ENCODE measurements at places on chromosomes 12 and 14.

GRCh38 chr12:115207216-115207915 lies 523.4 kb upstream of the TBX3 start:
- no peak for DNase-seq

- DNase-seq, result no peak
Measured at GRCh38 chr14:99267837-99268781, 3.9 kb downstream of the BCL11B start.

GRCh38 chr12:93430280-93430679 lies 11.5 kb downstream of the UBE2N start:
- no peak for DNase-seq

DNA sequence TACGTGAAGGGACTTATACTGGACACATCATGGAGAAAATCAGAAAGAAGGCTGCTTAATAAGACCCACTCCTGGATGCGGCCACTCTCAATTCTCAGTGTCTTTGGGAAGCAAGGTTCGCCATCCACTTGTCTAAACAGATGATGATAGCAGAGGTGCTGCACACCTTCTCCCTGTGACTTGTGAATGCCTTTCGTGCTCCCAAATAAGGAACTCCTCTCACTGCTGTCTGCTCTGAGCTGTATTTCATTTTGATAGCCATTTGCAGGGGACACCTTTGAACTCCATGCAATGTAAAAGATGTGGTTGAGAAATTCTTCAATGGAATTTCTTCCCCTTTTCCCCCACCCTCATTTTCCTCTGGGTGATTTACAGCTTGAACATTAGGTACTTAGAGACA lies 11.6 kb downstream of the RMST start:
- DNase-seq, result no peak

DNA sequence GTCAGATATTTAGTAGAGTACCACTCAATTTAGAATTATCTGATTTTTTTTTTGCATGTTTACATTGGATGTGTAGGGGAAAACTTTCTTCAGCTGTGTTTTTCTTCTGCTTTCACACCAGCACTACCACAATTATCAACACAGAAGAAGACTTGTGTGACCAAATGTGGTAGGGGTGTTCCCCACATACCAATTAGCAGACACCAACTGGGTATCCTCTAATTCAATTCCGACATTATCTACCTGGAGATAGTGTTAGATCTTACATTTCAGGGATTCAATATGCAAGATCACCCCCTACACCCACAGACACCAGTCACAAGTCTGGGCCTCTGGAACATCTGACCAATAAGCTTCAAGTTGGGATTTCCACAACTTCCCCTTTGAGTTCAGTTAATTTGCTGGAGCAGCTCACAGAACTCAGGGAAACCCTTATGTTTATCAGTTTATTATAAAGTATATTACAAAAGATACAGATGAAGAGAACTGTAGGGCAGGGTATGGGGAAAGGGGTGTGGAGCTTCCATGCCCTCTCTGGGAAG lies 4.1 kb upstream of the KLRG1 start:
- DNase-seq, result no peak

- DNase-seq, result no peak
Measured at GRCh38 chr12:46585854-46586621, 213.5 kb upstream of the SLC38A2 start.

GRCh38 chr12:54257332-54257731 lies 22.6 kb downstream of the CBX5 start:
- DNase-seq, result no peak

DNA sequence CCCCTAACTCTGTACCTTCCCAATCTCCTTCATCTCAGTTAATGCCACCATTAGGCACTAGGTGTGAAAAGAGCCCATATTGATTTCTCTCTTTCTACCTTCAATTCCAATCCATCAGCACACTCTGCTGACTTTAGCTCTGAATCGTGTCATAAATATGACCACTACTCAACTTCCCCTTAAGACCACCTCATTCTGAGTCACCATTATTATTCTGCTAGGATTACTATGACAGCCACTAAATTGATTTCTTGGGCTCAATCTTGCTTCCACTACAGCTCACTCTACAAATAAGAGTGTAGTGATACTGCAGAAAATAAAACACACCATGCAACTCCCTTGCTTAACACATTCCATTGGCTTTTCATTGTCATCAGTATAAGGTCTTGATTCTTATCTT lies 1449.0 kb upstream of the FLRT2 start:
- DNase-seq, result no peak

GRCh38 chr12:115885040-115885690 lies 392.3 kb downstream of the MED13L start:
- DNase-seq, result no peak

DNA sequence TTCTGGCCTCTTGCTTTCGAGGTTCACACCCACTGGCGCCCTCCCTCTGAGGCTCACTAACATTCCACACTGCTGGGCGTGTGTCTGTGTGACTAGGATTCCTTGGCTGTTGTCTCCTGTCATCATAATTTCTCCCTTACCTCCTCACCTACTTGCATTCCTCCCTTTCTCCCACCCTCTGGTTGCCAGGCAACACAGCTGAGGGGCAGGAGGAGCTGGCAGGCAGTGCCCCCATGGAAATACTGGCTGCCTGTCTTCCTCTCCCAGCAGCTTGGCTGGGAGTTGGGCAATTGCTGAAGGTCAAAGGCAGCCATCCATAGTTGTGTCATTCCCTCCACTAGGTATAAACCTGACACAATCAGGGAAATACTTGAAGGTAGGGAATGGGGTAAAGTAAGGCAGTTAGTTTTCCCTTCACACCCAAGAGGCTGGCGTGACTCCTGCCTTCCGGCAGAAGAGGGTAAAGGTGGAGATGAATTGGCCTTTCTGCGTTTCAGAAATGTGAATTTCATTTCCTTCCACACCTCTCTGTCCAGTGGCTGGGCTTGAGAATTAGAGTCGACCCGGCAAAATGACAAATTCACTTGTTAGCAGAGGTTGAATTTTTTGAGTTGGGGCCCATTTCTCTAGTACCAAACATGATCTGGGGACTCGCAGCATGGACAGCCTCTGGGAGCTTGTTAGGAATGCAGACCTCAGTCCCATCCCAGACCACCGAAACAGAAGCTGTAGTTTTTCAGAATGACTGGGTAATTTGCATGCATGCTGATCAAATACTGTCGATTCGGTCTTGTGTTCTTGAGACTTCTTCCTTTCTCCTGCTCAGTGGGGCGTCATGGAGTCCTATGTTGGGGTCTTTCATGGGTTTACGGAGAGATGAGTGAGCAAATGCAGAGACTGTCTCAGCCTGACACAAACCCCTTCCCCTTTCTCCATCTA lies 24.3 kb upstream of the EMP1 start:
- peak; percentile 19 for DNase-seq

- DNase-seq, result no peak
Measured at GRCh38 chr12:24230061-24230701, 280.7 kb upstream of the SOX5 start.

DNA sequence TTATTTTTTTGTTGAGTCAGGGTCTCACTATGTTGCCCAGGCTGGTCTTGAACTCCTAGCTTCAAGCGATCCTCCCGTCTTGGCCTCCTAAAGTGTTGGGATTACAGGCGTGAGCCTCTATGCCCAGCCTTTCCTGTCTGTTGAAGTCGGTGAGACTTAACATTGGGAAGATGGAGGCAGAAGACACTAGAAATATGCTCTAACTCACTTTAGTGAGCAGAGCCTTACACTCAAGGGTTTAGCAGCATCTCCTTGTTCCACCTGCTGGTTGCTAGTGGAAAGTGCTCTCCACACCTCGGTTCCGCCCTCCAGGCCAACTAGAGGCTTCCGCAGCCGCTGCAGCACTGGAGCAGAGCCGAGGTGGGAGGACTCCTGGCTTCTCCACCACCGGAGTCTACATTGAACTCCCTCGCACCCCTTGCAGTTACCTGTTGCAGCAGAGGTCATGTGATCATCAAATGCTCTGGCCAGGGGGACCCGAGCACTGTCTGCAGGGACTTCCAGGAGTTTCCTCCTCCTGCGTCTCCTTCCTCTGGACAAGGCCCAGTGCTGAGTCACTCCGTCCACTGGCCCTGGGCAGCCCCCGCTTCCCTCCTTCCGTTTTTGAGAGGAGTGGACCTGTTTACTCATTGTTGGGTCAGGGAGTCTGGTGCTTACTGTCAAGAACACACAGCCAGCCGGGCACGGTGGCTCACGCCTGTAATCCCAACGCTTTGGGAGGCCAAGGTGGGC lies 9.4 kb upstream of the HVCN1 start:
- DNase-seq, result peak; percentile 77

- no peak for DNase-seq
Measured at GRCh38 chr12:106282457-106283097, 20.0 kb upstream of the TCP11L2 start.

GRCh38 chr14:58832095-58832521 lies 194.3 kb downstream of the DACT1 start:
- DNase-seq, result no peak

DNA sequence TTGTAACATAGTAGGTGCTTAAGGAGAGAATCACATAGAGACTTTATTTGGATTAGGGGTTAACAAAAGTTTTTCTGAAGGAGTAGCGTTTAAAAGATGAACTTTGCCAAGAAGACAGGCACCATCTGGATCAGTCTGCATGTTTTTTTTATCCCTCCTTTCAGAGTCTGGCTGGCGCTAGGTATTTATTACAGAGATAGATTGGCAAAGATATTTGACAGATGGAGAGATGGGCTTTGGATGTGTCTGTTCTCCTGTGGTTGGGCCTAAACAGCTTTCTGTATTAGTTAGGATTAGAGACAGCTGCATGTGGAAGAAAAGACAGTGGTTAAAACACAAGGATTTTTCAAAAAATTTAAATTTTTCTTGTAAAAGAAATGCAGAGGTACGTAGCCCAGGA lies 133.9 kb downstream of the C12orf75 start:
- DNase-seq, result no peak

GRCh38 chr12:47553266-47553665 lies 152.6 kb downstream of the RPAP3 start:
- DNase-seq, result no peak

DNA sequence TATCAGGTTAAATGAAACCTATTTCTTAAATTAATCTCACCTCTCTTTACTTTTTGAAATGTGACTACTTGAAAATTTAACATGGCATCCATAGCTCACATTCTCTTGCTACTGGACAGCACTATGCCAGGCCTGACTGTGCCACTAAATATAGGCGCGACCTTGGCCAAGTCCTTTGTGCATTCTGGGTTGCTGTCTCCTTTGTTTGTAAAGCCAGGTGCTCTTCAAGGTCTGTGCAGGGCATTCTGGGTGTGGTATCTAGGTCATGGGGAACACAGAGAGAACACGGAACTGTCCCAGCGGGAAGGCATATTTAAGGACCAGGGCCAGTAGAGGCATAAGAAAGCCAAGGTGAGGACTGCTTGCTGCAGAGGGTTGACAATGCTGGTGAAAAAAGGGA lies 121.2 kb downstream of the ZNF664 start:
- DNase-seq, result no peak

DNA sequence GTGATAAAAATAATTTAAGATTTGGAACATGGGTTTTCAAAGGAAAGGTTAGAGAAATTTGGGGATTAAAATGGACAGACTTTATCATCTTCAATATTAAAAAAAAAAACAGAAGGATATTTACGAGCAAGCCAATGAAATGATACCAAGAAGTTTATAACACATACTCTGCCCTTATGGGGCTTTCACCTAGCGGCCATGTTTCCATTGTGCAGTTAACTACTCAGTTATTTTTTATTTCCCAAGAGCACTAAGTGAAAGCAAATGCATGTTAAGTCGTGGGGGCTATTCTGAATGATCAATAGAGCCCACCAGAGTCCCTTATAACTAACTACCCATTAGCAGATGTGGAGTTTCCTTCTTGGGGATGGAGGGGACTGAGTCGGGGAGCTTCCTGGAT lies 53.9 kb downstream of the ETV6 start:
- DNase-seq, result no peak

GRCh38 chr14:75123991-75124390 lies 2.9 kb downstream of the NEK9 start:
- no peak for DNase-seq

DNA sequence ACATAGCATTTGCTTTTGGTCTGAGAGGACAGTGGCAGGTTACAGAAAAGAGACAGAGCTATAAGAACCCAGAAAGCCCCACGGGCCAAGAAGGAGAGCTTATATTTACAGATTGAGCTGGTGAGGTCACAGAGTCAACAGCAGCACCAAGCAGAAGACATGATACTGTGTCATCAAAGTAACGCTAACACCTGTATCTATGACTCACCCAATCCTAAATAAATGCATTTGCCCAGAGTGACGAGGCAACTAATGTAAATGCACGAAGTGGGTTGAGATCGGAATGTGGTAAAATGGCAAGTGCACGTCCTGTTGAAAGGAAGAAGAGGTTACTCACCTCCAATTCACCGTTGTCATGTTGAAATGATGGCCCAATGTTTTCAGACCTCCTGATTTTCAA lies 6.7 kb upstream of the CD163L1 start:
- no peak for DNase-seq
